ENCODE measurements at places on chromosomes 6 and 20. TPM values are rescaled to one million over a fixed set of nuclear protein-coding genes. Genes with fewer than 3 reads are reported as not detected.

SLC4A11 gene
- 4.0 TPM for total RNA-seq

PHACTR3 gene
- total RNA-seq = not detected

VGLL2 gene
- not detected for total RNA-seq

C6orf141 gene
- total RNA-seq = not detected

SIGLEC1 gene
- total RNA-seq = not detected

CGAS gene
- total RNA-seq = 43.8 TPM

RWDD2A gene
- 1.6 TPM for total RNA-seq

PRDM13 gene
- 0.11 TPM for total RNA-seq

MYB gene
- total RNA-seq = 29.1 TPM

TFEB gene
- total RNA-seq = 11.7 TPM

FRMD1 gene
- not detected for total RNA-seq

IMPG1 gene
- total RNA-seq = not detected

ACOT13 gene
- total RNA-seq = 24.4 TPM

Measured in activated CD8-positive, alpha-beta memory T cell treated with anti-CD3 and anti-CD28 coated beads for 36 hours (primary cell).